Fibroblast of upper back skin (primary cell): ENCODE measurements at places on chromosomes 4 and X.
A peak's percentile ranks its signal among the peaks of the same experiment; 100 is the strongest.

DNA sequence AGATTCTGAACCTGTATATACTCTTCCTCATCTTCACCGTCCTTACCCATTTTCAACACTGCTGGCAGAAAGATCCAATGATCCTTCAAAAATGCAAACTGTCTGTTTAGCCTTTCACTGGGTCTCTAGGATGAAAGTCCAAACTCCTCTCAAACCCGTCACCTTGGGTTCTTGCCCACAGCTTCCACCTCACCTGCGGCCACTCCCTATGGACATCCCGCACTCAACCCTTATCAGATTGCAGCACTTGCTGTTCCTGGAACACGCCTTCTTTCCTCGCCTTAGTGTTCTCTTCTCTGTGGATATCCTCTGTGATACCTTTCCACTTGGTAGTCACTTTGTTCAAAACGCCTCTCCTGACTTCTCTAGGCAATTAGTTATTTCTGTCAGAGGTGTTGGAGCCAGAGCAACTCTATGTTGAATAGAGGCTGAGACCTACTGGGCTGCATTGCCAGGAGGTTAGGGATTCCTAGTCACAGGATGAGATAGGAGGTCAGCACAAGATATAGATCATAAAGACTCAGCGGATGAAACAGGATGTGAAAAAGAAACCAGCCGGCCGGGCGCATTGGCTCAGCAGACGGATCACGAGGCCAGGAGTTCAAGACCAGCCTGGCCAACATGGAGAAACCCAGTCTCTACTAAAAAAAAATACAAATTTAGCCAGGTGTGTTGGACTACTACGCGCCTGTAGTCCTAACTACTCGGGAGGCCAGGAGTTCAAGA lies 4.2 kb upstream of the NOCT start:
- no peak for DNase-seq

- no peak for DNase-seq
Measured at GRCh38 chr4:520683-521023, 21.6 kb downstream of the PIGG start.

DNA sequence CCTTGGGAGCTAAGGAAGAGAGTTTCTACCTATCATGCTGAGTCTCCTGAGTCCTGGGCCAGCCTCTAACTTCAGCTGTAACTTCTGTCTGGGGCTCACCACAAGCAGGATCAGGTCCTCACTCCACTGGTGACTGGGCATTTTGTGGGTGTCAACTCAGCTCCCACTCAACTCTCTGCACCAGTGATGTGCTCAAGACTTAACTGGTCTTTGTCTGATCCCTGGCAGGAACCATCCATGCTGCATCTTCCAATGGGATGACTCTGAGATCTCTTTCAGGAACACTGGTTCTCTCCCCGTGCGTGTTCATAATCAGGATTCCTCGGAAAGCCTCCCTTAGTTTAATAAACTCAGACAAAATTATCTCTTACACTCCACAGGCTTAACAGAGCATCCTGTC lies 82.3 kb downstream of the COMMD8 start:
- no peak for DNase-seq

DNA sequence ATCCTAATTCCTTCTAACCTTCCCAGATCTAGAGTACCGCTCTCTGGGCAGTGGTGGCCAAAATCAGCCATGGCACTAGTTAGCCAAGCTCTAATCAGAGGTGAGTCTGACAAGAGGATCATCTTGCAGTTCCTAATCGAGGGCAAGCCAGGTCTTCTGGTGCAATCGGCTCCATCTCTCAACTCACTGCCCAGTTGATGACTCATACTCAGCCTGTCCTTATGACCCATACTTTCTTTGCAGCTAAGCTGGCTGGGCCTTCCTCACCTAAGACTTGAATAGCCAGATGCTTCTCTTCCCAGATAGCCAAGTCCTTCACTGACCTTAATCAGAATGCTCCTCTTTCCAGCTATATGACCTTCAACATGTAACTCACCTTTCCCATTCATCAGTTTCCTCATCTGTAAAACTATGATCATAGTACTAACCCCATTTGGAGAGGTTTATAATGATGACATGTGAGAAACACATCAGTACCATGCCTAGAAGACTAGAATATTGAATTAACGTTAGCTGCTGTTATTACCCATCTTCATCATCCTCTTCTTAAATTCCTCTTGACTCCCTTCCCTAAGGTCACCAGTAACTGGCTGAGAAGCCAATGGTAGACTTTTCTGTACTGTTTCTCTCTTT lies 57.1 kb downstream of the RELL1 start:
- peak; percentile 56 for DNase-seq

DNA sequence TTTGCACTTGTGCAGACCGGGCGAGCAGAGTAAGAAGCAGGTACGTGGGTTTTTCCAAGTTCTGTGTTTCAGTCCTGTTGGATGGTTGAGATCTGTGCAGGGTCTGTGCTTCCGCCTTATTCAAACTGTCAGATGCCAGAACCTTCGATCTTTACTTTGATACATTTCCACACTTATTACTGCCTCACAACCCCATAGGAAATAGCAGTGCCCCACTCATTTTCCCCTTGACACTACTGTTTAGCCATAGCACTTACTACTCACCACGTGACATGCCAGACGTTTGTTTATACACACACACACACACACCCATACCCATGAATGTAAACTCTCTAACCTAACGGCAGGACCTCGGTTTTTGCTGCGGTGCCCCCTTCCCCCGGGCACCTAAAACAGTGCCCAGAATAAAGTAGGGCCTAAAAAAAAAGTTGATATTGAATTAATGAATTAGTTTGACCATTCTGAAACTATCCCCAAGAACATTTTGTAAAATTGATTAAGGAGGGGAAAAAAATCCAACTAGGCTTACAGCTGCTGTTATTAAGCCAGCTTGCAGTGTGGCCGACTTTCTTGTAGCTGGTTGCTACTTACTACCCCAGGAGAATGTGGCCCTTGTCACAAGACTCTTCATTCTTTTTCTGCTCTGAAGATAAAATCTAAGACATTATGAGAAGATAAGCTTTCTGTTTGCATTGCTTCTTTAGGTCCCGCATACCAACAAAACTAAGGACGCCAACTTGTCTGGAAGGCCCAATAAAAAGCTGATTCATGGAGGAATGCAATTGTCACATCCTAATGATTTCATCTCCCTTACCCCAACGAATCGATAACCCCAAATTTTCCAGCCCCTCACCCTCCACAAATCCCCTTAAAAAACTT lies 704 bp upstream of the SEPSECS start:
- DNase-seq: no peak

DNA sequence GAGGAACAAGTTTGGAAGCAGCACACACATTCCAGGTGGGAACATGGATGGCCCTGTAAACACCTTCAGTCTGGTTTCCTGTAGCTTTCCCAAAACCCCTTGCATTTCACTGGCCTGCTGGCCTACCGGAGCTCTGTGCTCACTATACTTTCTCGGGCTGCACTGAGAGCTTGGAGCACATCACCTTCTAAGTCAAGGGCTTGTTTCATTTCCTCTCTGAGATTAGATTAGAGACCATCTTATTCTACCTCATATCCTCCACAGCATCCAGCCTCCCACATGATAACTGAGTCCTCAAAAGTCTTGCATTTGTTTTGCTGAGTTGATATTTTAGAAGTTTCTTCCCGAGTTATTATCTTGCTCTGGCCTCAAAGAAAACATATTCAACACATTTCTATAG lies 147.7 kb downstream of the RASL11B start:
- no peak for DNase-seq

DNA sequence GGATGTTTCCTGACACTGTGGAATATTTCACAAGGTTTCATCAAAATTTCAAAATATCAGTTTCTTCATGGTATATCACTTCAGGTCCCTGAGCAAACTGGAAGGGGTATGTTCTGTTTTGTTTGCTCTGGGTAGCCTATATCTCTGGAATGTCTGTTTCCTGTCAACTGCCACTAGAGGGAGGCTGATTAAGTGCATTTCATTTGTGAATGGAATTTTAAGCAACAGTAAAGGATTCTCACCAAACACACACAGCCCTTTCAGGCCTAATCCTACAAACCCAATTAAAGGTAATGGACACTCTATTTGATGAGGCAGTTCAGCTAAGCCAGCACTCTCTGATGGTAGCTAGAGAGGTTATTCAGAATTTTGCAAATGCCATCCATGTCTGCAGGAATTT lies 307.1 kb downstream of the TEX13A start:
- DNase-seq: peak; percentile 3

GRCh38 chr4:10593130-10593529 lies 91.4 kb downstream of the CLNK start:
- no peak for DNase-seq

GRCh38 chrX:45068569-45068968 lies 132.1 kb downstream of the DIPK2B start:
- DNase-seq: no peak

GRCh38 chrX:139134316-139134715 lies 396.2 kb upstream of the F9 start:
- DNase-seq: no peak

- DNase-seq: peak; percentile 16
Measured at GRCh38 chr4:79757600-79757999, 315.4 kb downstream of the ANTXR2 start.

DNA sequence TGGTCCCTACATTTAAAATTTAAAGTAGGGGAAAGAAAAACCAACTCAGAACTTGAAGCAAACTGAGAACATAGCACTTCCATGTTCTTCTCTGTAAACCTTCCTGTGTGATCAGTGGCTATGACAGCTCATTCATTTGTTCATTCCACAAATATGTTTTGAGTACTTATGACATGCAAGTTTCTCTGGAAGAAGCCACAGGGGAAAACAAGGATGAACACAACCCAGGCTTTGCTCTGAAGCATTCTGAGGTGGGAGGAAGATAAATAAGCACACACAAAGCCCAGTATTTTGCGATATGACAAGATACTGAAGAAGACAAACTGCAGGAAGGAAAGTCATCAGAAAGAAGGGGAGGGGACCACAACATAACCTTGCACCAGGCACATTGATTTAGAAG lies 96.4 kb downstream of the CHIC2 start:
- DNase-seq: peak; percentile 56

DNA sequence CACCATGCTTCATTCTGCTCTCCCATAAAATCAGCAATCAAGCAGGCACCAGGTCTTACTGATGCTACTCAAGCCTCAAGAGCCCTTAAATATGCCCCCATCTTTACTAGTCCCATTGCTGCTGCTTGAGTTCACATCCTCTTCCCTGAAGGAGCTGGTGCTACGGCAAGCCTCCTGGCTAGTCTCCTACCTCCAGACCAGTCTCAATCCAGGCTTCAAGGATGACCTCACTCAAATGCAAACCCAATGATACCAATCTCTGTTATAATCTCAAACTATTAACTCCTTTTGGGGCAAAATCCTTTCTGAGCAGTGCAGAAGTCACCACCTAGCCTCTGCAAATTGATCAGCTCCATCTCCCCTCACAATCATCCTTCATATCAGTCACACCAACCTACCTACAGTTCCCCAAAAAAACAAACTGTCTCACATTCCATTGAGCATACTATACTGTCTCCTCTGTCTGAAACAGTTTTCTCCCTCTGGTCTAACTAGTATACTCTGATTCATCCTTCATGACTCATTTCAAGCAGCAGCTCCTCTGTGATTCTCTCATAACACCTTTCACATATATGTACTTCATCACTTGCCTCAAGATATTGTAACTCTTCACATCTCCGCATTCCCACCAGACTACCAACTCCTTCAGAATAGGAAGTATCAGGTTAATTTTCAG lies 30.0 kb downstream of the PAPSS1 start:
- peak; percentile 86 for DNase-seq

GRCh38 chr4:158786121-158786601 lies 17.3 kb downstream of the FNIP2 start:
- no peak for DNase-seq

- no peak for DNase-seq
Measured at GRCh38 chr4:138330531-138330930, 88.4 kb upstream of the SLC7A11 start.

GRCh38 chrX:155767876-155768769 lies 113.0 kb upstream of the VAMP7 start:
- DNase-seq: peak; percentile 53

DNA sequence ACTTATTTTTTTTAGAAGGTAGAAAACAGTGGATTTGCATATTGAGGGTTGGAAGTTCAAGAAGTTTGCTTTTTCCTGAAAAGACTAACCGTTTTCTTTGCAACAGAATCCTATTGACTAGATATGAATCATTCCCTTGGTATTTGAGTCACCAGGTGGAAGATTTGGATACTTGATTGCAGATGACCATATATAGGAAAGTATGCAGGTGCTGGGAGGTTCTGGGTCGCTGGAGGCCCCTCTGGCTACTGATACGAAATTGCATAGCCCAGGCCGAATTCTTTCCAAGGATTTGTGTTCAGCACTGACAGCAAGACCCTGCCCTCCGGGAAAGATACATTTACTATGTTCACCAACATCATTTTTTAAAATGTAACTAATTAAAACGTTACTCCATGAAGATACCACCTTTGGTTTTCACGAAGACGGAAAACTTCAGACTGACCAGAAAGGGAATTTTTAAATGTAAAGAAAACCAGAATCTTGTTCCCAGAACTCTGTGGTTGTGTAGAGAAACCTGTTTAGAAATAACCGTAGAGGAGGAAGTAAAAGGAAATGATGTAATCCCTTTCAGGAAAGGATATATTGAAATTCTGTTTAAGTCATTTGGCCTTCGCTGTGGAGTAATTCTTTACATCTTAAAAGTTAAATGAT lies 946 bp downstream of the ANXA3 start:
- peak; percentile 59 for DNase-seq

DNA sequence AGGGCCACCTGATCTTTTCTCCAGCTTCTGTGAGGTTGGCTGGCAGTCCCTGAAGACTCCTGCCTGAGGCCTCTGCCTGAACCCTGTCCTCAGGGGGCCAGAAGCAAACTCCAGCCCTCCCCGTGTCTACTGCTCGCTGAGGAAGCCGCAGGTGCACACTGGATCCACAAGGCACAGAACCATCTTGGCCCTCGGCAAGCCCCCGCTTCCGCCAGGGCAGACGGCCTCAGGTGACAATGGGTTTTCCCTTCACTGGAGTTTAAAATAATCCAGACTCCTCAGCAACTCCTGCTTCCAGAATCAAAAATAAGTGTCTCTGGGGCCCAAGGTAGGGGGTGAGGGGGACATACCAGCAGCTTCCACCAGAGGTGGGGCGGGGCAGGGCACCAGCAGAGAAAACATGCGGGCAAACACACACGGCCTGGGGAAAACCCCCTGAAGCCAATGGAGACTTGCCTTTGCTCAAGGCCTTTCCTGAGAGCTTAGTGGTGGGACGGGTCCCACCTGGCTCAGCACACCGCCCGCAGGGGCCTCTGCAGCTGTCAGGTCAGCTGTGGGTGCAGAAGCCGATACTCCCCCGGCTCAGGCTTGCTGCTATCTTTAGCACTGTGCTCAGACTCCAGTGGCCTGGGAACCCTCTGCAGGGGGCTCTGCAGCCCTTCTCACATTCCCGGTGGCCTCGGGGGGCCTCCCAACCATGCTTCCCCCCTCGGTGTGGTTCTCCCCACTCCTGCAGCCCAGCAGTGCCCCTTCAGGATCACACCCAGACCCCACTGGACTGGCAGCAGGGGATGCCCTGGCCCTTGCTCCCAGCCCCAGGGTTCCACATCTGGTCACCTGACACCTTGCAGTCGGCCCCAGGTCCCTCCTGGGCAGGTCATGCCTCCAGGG lies 1.9 kb downstream of the MYL5 start:
- no peak for DNase-seq

- no peak for DNase-seq
Measured at GRCh38 chrX:74338852-74339251, 34.9 kb downstream of the ZCCHC13 start.

- DNase-seq: no peak
Measured at GRCh38 chrX:103210056-103210455, 4.9 kb upstream of the BEX4 start.

GRCh38 chr4:23060776-23061175 lies 368.0 kb downstream of the GBA3 start:
- DNase-seq: peak; percentile 68

- peak; percentile 83 for DNase-seq
Measured at GRCh38 chrX:10017872-10018271, 50.7 kb downstream of the CLDN34 start.

GRCh38 chr4:150942539-150942938 lies 72.5 kb downstream of the LRBA start:
- DNase-seq: no peak
